ENCODE measurements at places on chromosomes 2 and 18.

DNA sequence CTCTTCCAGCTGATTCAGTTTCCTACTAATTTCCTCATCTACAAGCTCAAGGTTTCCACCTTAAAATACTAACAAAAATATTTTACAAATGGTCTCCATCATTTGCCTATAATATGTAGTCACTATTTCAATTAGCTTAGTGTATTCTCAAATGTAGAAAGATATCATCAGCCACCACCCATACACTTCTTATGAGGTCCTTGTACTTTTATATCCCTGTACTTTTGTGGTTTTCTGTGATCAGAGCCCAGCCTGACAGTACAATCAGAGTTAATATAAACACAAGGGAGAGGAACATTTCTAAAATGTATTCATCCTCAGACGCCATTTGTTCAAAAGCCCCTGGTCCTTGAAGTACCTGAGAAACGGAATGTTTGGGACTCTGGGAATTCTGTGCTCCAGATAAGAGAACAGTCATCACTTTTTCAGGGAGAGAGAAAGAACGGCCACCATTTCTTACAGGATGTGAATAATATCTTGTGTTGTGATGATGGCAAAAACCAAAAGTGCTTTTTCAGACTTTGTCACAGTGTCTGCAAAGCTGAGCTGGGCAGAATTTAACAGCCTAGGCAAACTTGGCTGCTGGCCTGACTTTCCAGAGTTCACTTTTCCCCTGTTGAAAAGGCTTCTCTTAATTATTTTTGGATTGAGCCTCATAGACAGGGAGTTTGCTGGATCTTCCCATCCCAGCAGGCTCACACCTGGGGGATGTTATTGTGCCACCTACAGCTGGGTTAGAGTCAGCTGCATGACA is 361.7 kb upstream of the ACVR2A start:
- DNase-seq = no peak

- DNase-seq = no peak
Observed at GRCh38 chr2:238879621-238880377, 31.9 kb downstream of the TWIST2 start.

GRCh38 chr2:43405829-43406228 is 179.4 kb upstream of the ZFP36L2 start:
- DNase-seq = no peak

- DNase-seq = no peak
Observed at GRCh38 chr2:120558847-120559246, 176.8 kb upstream of the GLI2 start.
